ENCODE measurements at places on chromosomes 1 and 21. TPM values are rescaled to one million over a fixed set of nuclear protein-coding genes. Genes with fewer than 3 reads are reported as not detected.

- DNase-seq = peak; percentile 96
Observed at GRCh38 chr1:33342041-33342723, 21.3 kb upstream of the A3GALT2 start.

The RGS8 gene
- total RNA-seq = not detected

DNA sequence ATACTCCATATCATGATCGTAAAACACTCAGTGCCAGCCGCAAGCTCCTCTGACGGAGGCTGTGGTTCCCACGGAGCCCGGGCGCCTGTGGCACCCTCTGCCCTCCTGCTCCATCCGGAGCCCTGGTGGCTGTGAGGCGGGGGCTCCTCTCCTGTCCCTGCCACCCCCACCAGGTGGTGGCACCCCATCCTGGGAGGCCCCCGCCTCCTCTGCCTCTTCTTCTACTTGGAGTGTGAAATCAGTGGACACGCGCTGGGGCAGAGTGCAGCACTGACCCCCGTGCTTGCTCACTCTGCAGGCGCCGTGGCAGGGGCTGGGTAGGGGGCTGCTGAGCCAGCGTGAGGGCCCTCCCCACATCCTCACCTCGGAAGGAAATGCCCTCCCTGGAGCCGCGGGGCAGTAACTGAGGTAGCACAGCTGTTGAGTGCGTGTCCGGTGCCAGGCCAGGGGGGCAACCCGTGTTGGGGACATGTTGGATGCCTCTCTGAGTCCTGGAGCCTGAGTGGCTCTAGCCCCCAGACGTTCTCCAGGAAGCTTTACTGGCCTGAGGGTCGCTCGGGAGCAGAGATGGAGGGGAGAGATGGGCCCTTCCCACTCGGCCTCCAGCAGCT lies 58.7 kb upstream of the ABCG1 start:
- no peak for DNase-seq

The LAD1 gene
- total RNA-seq = 0.09 TPM

The SETSIP gene
- not detected for total RNA-seq

The BLACAT1 gene
- total RNA-seq = not detected
